ENCODE measurements at places on chromosomes 6 and 20.

- no peak for DNase-seq
Measured at GRCh38 chr6:111418971-111419693, 63.9 kb downstream of the REV3L start.

GRCh38 chr6:31465718-31466117 is 32.2 kb upstream of the MICB start:
- DNase-seq, result no peak

DNA sequence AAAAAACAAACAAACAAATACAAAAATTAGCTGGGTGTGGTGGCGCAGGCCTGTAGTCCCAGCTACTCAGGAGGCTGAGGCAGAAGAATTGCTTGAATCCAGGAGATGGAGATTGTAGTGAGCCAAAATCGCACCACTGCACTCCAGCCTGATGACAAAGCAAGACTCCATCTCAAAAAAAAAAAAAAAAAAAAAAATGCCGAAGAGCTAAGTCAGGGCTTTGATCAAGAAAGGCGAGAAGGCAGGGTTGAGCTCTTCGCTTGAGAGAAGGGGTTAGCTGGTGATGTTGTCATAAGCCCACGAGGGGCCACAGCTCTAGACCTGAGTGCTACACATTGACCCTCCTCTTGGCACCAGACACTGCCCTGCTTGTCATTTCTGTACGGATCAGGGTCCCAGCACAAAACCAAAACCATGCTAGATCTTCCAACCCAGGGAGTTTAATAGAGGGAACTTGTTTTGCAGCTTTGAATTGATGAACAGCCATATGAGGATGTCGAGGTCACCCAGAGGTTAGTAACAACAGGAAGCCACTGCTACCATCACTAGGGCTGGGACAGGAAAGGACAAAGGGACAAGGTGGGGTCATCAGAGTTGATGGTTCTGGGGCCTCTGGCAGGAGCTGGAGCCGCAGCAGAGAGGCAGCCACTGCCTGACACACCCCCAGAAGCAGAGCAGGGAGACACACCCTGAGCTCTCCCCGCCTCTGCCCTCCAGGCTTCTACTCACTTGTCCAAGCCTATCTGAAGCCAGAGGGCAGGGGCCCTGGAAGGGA is 122.7 kb downstream of the SNX5 start:
- no peak for DNase-seq

DNA sequence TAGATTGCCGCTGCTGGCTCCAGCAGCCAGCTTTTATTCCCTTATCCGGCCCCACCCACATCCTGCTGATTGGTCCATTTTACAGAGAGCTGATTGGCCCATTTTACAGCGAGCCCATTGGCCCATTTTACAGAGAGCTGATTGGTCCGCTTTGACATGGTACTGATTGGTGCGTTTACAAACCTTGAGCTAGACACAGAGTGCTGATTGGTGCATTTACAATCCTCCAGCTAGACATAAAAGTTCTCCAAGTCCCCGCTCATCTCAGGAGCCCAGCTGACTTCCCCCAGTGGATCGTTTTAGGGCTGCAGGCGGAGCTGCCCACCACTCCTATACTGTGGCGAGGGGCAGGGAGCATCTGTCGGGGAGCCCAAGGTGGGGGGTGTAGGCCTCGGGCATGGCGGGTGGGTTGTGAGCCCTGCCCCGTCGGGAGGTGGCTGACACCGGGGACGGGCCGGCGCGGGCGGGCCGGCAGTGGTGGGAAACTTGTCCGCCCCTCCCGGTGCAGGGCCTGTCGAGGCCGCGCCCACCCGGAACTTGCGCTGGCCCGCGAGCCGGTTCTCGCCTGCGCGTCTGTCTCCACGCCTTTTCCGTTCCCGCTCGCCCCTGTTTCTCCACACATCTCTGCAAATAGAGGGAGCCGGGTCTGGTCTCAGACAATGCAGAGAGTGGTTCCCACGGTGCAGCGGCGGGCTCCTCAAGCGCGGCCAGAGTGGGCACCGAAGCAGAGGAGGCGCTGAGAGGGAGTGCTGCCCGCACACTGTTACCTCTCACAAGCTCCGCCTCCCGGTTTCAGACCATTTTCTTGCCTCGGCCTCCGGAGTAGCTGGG is 86.1 kb upstream of the STMND1 start:
- no peak for DNase-seq

DNA sequence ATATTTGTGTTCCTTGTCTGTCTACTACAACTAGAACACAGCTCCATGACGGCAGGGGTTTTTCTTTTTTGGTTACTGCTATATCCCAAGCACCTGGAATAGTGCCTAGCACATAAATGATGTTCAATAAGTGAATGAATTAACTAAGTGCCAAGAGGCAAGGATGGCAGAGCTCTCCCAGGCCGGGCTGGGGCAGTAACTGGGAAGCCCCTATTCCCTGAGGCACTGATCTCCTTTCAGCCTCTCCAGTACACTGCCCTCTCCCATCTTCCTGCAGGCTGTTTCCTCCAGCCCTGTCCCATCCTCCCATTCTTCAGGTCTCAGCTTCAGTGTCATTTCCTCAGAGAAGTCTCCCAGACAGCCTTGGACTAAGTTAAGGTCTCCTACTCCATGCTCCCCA is 29.0 kb upstream of the SPDEF start:
- DNase-seq, result no peak

- DNase-seq, result no peak
Measured at GRCh38 chr6:143928853-143929252, 64.6 kb downstream of the ZC2HC1B start.

DNA sequence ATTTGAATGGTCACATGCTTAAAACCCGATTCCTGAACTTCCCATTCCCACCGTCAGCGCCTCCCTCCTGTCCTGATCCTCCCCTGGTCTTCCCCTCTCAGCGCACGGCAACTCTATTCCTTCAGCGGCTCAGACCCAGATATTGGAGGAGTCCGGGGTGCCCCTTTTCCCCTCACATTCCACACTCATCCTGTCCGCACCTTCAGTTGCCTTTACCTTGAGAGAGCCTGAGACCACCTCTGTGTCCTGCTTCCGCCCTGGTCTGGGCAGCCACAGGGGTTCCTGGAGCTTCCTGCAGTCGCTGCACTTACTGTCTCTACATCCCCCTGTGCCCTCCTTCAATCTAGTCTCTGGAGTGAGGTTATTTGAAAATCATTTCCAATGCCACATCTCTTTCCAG is 193.4 kb downstream of the BCAS1 start:
- no peak for DNase-seq

- DNase-seq, result no peak
Measured at GRCh38 chr20:51767867-51768758, at the start of gene ATP9A. TSS of gene ATP9A (minus strand) at chr20:51768390. CDS start at chr20:51768369, 21 bp downstream.

- no peak for DNase-seq
Measured at GRCh38 chr6:31350196-31351032, 6.6 kb downstream of the HLA-B start.

GRCh38 chr6:129342796-129343195 is 367.2 kb downstream of the ARHGAP18 start:
- no peak for DNase-seq

DNA sequence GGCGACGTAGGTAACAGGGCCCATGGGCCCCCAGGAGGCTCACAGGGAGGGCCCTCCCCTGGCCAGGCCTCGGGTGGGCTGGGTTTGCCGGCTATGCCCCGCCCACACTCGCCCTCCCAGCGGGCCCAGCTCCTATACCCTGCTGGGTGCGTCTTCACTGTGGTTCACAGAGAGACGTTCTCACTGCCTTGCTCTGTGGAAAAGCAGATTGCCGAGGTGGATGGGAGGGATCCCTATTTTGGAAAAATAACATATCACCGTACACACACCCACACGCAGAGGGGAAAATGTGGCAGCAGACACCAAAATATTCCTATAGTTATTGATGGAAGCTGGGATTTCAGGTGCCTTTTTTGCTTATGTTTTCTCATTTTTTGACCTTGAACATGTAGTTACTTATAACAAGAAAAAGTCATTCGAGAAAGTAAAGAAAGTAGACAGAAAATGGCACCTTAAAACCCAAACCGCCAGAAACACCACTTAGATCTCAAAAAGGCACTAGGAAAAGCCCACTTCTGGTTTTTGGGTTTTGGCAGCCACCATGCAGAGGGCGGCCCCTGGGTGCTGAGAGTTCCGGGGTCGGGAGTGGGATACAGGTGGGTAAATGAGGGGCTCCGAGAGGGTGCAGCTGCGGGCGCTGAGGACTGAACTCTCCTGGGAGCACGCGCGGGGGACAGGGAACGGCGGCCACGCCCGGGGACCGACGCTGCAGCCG is 49.4 kb downstream of the TMEM242 start:
- no peak for DNase-seq

GRCh38 chr20:54043076-54043967 is 27.1 kb downstream of the BCAS1 start:
- no peak for DNase-seq

DNA sequence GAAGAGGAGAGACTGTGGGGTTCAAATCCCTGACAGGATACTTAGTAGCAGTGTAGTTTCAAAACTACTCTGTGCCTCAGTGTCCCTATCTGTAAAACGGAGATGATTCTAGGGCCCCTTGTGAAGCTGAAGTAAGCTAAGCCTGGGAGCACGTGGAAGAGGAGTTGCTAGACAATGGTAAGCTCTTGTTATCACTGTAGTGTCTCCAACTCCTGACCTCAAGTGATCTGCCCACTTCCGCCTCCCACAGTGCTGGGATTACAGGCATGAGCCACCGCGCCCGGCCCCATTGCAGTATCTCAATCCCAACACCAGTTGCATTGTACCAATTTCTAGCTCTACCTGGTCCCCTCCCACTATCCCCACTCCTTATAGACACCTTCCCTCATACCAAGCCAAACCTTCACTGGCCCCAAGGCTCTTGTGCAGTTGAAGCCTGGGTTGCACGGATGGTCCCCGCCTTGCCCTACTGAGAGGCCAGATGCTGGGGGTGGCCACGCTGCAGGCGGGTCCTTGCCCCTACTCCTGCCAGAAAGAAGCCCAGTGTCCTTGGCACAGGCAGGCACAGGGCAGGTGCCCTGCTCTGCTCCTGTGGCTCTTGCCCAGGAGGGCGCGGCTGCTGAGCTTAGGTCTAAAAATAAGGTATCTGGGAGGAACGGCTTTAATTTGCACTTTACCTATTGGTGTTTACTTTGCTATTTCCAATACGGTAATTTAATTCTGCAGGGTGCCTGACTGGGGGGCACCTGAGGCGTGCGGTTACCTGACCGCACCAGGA is 118.1 kb downstream of the VEGFA start:
- no peak for DNase-seq

DNA sequence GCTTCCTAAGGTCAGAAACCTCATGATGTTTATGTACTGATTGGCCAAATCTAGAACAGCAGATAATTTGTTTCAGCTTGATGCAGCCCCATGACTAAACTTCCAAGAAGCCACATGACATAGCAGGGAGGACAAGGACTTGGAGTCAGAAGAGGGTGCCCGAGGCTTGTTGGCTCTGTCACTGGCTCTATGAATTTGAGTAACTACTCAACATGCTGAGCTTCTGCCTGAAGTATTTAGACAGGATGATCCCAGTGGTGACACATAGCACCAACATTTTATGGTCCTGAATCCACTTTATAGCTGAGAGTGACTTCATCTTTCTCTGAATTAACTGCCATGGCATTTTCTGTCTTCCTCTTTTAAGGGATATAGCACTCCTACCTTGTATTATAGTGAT is 13.5 kb upstream of the TBX18 start:
- DNase-seq, result no peak

GRCh38 chr6:36765190-36765589 is 67.6 kb downstream of the RAB44 start:
- no peak for DNase-seq

DNA sequence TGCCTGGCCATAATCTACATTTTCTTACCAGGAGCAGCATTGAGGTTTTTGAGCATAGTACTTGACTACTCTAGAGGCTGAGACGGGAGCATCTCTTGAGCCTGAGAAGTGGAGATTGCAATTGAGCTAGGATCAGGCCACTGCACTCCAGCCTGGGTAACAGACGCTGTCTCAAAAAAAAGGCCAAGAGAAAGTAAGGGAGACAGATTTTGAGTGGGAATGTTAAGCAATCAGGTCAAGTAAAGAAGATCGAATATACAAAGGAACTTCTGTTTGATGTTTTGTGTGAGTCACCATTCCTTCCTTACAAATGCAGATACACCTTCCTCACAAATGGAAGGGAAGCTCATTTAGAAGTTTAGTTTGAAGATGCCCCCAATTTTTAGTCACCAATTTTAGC is 4.4 kb downstream of the PNRC1 start:
- DNase-seq, result no peak

- no peak for DNase-seq
Measured at GRCh38 chr20:32113591-32114260, 4.2 kb downstream of the TM9SF4 start.

DNA sequence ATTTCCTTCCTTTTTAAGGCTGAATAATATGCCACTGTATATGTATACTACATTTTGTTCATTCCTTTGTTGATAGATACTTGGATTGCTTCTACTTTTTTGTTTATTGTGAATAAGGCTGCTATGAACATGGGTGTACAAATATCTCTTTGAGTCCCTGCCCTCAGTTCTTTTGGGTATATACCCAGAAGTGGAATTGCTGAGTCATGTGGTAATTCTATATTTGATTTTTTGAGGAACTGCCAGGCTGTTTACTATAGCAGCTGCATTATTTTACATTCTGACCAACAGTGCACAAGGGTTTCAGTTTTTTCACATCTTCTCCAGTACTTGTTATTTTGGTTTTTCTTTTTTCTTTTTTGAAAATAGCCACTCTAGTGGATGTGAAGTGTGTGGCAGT is 34.1 kb downstream of the CDS2 start:
- DNase-seq, result no peak

DNA sequence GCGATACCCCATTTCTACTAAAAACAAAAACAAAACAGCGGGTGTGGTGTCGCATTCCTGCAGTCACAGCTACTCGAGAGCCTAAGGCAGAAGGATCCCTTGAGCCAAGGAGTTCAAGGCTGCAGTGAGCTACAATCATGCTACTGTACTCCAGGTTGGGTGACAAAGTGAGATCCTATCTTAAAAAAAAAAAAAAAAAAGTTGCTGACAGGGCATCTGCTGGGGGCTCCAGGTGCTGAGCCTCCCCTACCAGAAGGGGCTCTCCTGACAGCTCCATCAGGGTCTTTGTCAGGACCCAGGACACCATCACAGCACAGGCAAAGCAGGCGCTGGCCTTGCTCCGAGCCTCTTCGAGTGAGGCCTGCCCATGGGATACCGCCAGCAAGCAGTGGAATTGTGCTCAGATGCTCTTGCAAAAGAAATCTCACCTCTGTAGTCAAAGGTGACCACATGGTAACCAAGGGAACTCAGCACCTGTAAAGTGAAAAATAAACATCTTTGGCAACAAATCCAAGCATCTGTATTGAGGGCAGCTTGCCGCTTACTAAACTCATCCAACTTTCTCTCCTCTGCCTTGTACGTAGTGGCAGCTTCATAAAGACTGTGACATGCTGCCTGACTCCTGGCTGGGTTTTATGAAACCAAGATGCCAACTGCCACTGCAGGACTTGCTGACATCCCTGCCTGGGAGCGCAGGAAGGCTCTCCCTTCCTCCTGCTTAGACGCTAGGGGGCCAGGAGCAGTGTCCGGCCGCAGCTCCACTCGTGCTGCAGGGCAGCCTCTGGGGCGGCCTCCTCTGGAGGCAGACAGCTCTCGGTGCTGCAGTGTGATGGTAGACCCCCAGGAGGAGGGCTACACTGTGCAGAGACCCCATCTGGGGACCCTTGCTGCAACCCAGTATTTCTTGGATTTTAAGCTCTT is 66.9 kb downstream of the PYGB start:
- no peak for DNase-seq

GRCh38 chr6:129507059-129507807 is 202.7 kb downstream of the ARHGAP18 start:
- no peak for DNase-seq

Data from NCI-H1694 (cell line).